Heart left ventricle (tissue), 16 donors: ENCODE measurements at places on chromosomes 11 and 22. TPM values are rescaled to one million over a fixed set of nuclear protein-coding genes. Genes with fewer than 3 reads are reported as not detected.

The KDM4E gene
- not detected for total RNA-seq

- no peak for DNase-seq
Measured at GRCh38 chr11:134488913-134489312, 76.9 kb upstream of the B3GAT1 start.

- no peak for DNase-seq
Measured at GRCh38 chr22:25896098-25896497, 154.1 kb downstream of the MYO18B start.

DNA sequence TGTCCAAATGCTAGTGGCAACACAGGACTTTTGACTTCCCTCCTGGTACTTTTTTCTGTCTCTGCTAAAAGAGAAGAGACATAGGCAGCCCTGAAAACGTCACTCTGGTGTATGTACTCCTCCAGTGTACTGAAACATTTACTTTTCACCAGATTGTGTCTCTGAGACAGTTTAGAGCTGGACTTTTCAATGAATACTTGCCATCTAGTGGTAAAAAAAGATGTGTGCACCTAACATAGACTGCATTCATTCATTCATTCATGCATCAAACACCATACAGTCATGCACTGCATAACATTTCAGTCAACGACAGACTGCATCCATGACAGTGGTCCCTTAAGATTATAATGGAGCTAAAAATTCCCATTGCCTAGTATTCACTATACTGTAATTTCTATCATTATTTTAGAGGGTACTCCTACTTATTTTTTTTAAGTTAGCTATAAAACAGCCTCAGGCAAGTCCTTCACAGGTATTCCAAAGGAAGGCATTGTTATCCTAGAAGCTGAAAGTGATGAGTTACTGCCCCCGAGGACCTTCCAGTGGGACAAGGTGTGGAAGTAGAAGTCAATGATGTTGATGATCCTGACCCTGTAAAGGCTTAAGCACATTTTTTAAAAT is 186.2 kb downstream of the SPON1 start:
- DNase-seq = no peak

DNA sequence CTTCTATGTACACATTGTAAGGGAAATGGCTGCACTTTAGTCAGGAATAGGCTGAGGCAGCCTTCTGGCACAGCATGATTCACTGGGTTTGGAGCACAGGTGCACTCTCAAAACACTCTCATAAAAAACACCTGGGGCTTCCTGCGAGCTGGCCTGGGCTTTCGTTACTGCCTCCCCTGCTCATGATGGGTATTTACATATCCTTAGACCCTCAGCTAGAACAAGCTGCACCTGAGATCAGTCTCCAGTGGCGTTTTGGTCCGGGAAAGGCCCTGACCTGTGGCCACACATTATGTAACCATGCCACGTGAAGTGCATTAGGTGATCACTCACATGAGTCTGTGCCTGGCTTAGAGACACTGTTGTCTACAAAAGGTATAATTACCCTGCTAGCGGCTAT is 321.7 kb downstream of the TMEM135 start:
- no peak for DNase-seq
